Karpas-422 (cell line): ENCODE measurements at places on chromosomes 16 and 17.

DNA sequence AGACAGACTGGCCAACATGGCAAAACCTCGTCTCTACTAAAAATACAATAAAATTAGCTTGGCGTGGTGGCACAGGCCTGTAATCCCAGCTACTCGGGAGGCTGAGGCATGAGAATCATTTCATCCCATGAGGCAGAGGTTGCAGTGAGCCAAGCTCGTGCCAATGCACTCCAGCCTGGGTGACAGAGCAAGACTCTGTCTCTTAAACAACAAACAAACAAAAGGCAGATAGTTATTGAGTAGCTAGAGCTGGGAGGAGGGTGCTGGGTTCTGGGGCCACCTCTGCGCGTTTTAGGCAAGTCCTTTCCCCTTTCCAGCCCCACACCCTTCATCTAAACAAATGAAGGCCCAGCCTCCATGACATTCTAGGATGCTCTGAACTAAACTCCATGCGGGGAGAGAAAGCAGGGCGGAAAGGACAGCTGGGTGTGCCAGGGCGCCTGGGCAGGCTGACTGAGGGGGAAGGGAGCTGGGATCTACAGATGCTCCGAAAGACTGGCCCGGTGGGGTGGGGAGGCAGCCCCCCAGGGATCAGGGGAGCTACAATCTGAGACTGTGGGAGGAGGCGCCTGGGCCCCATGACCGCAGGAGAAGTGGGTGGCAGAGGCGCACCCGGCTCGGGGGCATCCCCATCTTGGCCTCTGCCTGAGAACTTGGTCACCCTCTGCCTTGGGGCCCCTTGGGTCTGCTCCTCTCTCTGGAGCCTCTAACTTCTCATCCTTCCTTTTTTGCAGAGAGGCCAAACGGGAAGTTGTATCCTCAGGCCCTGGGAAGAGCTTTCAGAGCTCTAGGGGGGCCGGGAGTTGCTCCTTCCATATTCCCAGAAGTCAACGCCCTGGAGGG is 910 bp downstream of the ITGAL start:
- DNase-seq: no peak

- no peak for DNase-seq
These were observed 3.8 kb upstream of the NSRP1 start for GRCh38 chr17:30112794-30113193.

- DNase-seq: no peak
These were observed 129.6 kb downstream of the CPPED1 start for GRCh38 chr16:12674071-12674470.

- no peak for DNase-seq
These were observed 79.0 kb downstream of the NFAT5 start for GRCh38 chr16:69644790-69645189.

GRCh38 chr16:4944333-4945281 is 7.7 kb upstream of the PPL start:
- DNase-seq: no peak

- peak; percentile 95 for DNase-seq
These were observed at the start of gene TNRC6A for GRCh38 chr16:24729243-24729950. TNRC6A (plus strand) TSS chr16:24729651; CDS start chr16:24729842, 191 bp downstream.
